ENCODE measurements at places on chromosomes 1 and 21. TPM values are rescaled to one million over a fixed set of nuclear protein-coding genes. Genes with fewer than 3 reads are reported as not detected.

GRCh38 chr1:248054671-248055070, 8.0 kb downstream of the OR2L3 start:
- no peak for DNase-seq

DNA sequence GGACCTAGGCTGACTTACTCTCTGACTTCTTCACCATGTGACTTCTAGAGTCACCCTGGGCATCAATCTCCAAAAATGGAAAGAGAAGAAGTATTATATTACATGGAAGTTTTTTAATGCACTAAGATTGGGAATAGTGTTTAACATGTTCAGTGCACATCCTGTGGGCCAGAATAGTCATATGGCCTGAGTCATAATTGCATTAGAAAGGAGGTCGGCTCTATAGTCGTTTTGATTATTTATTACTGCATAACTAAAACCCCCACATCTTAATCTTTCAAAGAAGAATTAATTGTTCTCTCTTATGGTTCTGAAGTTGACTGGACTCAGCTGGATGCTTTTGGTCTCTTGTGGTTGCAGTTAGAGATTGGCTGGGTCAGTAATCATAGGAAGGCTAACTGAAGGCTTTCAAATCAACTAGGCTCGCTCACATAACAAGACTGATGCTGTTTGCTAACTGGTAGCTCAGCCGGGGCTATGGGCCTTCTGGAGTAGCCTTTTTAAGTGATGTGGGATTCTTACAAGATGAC, 810.6 kb upstream of the ADGRL4 start:
- DNase-seq, result no peak

GRCh38 chr1:203492748-203493130, 1.2 kb upstream of the OPTC start:
- DNase-seq, result no peak

DNA sequence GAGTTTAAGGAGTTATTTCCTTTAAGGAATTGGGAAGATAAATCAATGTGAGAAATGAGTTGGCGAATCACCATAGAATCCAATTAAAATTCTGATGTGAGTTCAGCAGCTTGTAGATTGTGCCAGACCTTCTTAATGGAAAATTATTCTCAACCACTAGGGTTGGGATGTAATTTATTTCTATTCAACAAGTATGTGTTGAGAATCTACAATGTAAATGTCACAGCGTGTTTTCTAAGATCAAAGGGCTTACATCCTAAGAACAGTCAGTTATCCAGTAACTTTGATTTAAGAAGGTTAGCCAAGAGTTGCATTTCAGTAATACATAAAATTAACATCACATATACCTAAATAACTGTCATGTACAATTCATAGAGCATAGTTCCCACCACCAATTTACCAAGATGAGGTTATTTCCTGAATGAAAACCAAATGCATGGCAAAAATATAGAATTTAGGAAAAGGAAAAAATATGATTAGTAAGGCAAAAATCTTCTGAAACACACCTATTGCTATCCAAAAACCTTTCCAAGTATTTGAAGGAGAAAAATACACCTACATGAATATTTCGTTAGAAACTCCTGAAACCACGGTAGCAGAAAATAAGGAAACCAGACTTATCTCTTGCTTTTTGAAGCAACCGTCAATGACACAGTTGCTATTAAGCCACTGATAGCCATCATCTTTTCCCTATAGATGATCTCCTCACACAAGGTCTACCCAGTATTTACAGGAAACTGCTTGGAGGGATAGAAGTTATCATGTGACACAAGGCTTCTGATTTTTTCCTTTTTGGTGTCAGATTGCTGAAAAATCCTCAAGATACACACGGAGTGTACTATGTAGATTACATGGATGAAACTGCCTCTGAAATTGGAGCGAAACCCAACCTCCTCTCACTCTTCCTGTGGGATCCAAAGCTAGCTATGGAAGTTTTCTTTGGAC, 259.4 kb upstream of the POGK start:
- no peak for DNase-seq

GRCh38 chr1:43383449-43383848, 6.2 kb downstream of the MED8 start:
- DNase-seq, result no peak

DNA sequence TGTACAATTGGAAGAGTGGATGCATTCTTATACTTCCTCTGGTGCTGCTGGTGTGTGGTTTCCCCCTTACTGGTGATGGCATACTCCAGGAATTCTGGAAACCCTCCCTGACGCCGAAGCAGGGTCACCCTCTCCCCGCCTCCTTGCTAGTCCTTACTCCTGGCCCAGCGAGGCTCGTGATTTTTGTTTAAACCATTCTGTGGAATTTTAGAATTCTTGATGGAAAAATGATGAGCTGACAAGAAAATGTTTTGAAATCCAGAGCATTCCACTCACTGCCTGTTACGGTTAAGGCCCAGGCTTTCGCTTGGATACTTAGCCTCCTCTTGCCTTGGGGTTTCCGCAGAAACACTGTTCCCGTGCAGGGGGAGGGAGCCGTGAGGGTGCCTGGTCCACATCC, 41.1 kb downstream of the IL6R start:
- peak; percentile 22 for DNase-seq

- no peak for DNase-seq
These were observed 46.5 kb downstream of the CYP2J2 start for GRCh38 chr1:59879996-59880505.

DNA sequence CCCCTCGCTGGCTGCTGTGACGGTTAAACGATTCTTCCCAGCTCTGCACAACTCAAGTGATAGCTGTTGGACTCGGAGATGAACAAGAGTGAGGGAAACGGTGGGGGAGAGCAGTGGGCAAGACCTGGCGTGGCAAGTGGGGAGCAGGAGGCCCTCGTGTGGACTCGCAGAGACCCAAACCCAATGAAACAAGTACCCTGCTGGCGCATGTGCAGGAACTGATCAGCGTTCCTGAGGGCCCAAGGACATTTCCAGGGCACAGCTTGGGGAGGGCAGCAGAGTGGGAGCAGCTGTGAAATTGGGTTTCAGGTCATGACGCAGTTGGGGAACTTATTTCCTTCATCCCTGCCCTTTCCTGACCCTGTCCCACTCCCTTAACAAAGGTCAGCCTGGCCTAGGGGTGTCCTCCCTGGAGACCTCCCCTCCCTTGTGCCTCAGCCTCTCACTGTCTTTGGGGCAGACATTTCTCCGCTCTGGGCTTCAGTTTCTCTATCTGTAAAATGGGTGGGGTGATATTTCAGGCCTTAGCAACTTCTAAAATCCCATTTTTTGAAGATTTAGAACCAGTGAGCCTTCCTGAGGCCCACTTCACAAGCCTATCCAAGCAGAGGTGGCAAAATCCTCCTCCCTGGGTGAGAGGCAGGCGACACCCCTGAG, 27.9 kb upstream of the ECE1 start:
- peak; percentile 68 for DNase-seq

- no peak for DNase-seq
These were observed 38.9 kb downstream of the PLPP3 start for GRCh38 chr1:56540467-56540866.

The LAMC2 gene
- total RNA-seq, result 1.4 TPM

DNA sequence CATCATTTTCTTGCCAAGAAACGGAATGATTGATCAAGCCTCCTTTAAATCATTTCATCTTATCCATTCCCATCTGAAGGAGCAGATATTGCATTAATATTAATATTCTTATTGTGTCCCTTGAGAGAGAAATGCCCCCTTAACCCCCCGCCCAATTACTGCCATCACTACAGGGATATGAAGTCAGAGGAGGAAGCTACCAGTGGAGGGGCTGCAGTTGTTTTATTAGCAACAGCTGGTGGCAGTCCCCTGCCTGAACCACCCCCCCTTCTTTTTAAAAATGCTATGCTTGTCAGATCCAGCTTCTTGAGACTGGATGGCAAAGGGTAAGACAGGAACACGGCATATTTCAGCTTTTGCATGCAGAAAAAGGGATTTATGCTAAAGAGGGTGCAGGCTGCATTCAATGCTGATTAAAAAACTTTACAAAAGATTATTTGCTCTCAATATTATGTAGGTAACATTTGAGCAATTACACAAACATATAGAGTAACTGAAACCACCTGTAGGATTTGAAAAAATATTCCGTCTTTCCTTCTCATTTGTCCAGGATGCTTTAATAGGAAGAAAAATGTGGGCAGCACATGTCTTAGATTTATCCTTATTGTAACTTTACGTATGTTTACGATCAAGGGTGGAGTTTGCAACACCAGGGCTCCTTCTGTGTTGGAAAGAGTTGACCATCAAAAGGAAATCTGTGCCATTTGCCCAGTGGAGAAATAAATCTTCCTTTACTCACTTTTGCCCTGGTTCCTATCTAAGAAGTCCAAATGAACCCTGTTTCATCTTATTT, 77.7 kb downstream of the ZBTB18 start:
- no peak for DNase-seq

- no peak for DNase-seq
These were observed 700.1 kb downstream of the KCNT2 start for GRCh38 chr1:195908121-195908520.

The TMEM63A gene
- 33.9 TPM for total RNA-seq

The TNFRSF4 gene
- total RNA-seq, result 1.3 TPM

The NGF gene
- total RNA-seq, result 7.4 TPM

GRCh38 chr1:89487972-89488371, 36.7 kb upstream of the LRRC8B start:
- no peak for DNase-seq

The RNF187 gene
- total RNA-seq, result 103 TPM

The DMBX1 gene
- not detected for total RNA-seq

DNA sequence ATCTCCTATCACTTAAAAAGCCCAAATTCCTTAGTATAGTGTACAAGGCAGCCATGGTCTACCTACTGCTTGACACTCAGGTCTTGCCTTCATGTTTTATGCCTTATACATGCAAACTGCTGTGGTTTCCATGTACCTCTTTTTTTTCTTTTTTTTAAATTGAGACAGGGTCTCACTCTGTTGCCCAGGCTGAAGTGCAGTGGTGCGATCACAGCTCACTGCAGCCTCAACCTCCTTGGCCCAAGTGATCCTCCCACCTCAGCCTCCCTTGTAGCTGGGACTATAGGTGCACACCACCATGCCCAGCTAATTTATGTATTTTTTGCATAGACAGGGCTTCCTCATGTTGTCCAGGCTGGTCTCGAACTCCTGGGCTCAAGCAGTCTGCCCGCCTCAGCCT, 8.0 kb downstream of the CD55 start:
- DNase-seq, result no peak

- peak; percentile 62 for DNase-seq
These were observed 20.2 kb downstream of the SLC27A3 start for GRCh38 chr1:153795330-153795837.

The AVPR1B gene
- total RNA-seq, result not detected

- DNase-seq, result no peak
These were observed 223.3 kb downstream of the FGGY start for GRCh38 chr1:59520194-59520593.

DNA sequence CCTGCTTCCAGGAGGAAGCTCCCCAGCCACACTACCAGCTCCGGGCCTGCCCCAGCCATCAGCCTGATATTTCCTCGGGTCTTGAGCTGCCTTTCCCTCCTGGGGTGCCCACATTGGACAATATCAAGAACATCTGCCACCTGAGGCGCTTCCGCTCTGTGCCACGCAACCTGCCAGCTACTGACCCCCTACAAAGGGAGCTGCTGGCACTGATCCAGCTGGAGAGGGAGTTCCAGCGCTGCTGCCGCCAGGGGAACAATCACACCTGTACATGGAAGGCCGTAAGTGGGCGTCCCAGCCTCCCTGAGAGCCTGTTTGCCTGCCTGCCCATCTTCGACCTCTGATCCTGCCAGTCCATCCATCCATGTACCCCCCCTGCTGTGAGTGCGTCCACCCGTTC, 3.6 kb downstream of the ECM1 start:
- DNase-seq, result peak; percentile 45

GRCh38 chr1:72285074-72285425, 2.7 kb upstream of the NEGR1 start:
- no peak for DNase-seq

DNA sequence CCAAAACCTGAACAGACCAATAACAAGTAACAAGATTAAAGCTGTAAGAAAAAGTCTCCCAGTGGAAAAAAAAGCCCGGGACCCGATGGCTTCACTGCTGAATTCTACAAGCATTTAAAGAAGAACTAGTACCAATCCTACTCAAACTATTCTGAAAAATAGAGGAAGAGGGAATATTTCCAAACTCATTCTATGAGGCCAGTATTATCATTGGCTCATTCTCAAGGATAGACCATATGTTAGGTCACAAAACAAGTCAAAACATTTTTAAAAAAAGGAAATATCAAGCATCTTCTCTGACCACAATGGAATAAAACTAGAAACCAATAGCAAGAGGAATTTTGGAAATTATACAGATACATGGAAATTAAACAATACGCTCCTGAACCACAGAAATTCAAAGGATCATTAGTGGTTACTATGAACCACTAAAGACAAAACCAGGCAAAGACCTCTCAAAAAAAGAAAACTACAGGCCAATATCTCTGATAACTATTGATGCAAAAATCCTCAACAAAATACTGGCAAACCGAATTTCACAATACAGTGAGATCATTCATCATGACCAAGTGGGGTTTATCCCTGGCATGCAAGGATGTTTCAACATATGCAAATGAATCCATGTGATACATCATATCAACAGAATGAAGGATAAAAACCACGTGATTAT, 13.9 kb upstream of the IL20 start:
- DNase-seq, result no peak

DNA sequence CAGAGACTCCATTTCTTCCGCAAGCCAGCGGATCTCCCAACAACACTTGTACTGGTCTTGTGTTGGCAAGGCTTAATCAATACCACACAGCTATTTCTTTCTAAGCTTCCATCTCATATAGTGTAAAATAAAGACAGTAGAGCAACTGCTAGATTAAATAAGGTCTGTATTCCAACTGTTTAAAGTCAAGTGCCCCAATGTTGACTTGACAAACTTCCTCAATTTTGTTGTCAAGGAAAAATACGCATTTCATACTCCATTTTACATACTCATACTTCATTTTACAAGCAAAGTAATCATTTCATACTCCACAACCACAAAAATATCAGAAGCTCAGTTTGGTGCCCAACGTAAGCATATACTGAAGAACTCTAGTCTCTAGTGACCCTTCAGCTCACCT, 143.0 kb downstream of the RERE start:
- no peak for DNase-seq

The GDAP2 gene
- total RNA-seq, result 18.3 TPM

The TRAF3IP3 gene
- total RNA-seq, result 1.5 TPM

DNA sequence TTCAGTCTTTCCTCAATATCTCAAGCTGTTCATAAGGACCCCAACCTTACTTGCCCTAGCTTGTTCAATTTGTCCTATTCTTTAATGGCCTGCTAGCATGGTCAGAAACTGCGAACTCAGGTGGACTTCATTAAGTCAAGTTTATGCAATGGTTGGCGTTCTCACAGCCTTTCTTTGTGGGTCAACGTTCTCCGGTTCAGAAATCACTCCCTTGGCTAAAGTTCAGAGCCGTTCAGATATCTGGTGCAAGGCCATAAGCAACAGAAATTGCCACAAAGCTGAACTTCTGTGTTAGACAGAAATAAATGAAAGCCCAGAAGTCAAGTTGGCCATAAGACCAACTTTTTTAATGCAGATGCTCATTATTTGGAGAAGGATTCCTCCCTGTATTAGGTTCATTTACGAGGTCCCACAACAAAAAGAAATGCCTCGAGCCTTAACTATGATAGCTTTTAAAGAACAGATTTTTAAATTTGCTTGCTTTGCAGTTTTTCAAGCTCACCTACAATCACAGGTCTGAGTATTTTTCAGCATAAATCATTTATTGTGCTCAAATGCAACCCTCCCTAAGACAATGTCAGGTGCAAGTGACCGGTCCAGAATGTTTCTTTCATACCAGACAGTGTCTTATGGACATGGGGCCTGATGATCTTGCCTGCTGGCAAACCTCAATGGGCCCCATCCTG, 140.2 kb upstream of the COL11A1 start:
- no peak for DNase-seq
